ENCODE measurements at places on chromosomes 11 and 22.

- no peak for DNase-seq
These were observed 182.7 kb upstream of the SNX19 start for GRCh38 chr11:131099013-131099412.

- no peak for DNase-seq
These were observed 124.5 kb upstream of the THY1 start for GRCh38 chr11:119547511-119547910.

- DNase-seq, result peak; percentile 21
These were observed 13.5 kb downstream of the FSHB start for GRCh38 chr11:30244265-30244664.

- DNase-seq, result peak; percentile 32
These were observed 1.2 kb upstream of the HSPA8 start for GRCh38 chr11:123062892-123063825.

DNA sequence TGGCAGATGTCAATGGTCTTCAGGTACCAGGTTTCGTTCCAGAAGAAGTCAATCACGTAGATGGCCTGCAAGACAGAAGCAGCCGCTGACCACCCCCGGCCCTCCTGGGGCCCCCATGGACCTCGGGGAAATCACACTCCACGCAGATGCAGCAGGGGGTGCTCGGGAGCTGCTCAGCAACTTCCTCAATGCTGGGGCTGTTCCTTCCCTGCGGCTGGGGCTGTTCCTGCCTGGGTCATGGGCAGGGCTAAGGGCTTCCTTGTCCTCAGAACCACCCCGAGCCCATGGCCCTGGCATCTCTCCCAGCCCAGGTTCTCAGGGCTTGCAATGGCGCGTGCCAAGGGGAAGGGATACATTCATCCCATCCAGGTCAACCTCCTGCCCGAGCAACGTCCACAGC, 10.3 kb downstream of the DHCR7 start:
- DNase-seq, result no peak

GRCh38 chr11:98587884-98588283, 432.9 kb upstream of the CNTN5 start:
- no peak for DNase-seq

- no peak for DNase-seq
These were observed 1377.4 kb downstream of the BRD1 start for GRCh38 chr22:48450188-48450825.

DNA sequence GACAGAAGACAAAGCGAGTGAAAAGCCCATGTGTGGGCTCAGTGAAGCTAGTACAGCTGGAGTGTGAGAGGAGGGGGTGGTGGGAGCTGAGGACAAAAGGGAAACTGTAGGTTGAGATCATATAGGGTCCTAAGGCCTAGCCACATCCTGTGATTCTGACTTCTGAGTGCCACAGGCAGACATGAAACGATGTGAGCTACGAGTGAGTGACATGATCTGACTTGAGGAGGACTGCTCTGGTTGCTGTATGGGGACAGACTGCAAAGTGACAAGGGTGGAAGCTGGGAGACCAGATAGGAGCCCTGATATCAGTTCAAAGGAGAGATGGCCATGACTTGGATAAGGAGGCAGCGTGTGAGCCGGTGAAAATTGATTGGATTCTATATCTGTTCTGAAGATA, 85.4 kb downstream of the MICAL2 start:
- DNase-seq, result no peak

GRCh38 chr11:121723246-121723741, 270.5 kb upstream of the SORL1-AS1 start:
- DNase-seq, result peak; percentile 5

- peak; percentile 82 for DNase-seq
These were observed 14.7 kb upstream of the MFRP start for GRCh38 chr11:119361056-119361787.

GRCh38 chr11:47499161-47499560, 50.2 kb upstream of the RAPSN start:
- DNase-seq, result no peak

DNA sequence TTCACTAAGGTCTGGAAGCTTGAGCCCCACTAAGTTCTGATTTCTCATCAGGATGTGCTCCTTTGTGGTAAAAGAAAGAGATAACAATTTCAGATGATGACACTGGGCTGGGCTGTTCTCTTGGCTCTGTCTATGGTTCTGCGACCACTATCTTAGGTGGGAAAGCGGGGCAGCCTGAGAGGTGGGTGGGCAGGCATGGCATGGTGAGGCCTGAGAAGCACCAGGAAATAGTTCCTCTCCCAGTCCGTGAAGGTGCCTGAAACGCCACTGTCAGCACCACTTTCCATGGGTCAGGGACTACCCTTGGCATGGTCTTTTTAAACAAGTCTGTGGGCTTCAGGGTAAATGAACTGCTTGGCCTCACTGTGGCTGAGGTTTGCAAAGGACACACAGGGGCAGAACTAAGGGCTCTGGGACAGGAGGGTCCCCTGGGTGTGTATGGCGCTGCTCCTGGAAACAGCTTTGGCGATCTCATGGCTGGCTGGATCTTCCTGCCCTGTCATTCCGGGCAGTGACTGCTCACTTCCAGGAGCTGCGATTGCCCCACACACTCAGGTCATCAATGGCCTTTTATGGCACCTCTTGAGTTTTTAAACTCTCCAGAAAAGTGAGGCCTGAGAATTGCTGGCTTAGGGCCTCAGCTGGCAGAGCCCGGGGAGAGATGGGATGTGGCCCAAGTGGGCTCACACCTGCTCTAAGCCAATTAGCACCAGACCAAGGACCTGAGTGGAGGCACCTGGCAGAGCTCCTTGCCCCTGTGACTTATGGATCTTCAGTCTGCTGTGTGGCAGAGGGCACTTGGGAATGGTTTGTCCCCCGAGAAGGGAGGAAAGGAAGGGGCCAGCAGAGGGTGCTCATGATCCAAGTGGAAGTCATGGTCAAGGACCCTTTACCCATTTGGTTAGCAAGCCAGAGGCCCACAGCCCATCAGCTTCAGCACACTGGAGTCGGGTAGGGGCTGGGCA, 55.6 kb upstream of the LYVE1 start:
- DNase-seq, result no peak

- DNase-seq, result no peak
These were observed 1.4 kb upstream of the CCT8L2 start for GRCh38 chr22:16594026-16594425.

DNA sequence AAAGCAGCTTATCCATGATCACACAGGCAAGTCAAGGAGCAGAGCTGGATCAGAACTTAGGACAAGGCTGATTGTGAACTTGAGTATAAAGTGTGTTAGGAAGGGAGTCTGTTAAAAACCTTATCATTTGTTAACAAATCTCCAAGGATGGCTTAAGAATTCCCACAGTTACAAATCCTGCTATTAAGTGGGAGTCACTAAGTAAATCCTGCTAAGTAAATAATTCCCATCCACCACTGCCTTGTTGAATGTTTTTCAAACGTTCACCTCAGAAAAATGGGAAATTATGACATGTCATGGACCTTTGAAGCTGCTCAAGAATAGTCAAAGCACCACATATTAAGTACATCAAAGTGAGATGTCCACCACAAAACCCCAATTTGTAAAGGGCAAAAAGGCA, 88.7 kb downstream of the FAM168A start:
- DNase-seq, result no peak

- DNase-seq, result no peak
These were observed 939.7 kb downstream of the DLG2 start for GRCh38 chr11:84687433-84687832.

DNA sequence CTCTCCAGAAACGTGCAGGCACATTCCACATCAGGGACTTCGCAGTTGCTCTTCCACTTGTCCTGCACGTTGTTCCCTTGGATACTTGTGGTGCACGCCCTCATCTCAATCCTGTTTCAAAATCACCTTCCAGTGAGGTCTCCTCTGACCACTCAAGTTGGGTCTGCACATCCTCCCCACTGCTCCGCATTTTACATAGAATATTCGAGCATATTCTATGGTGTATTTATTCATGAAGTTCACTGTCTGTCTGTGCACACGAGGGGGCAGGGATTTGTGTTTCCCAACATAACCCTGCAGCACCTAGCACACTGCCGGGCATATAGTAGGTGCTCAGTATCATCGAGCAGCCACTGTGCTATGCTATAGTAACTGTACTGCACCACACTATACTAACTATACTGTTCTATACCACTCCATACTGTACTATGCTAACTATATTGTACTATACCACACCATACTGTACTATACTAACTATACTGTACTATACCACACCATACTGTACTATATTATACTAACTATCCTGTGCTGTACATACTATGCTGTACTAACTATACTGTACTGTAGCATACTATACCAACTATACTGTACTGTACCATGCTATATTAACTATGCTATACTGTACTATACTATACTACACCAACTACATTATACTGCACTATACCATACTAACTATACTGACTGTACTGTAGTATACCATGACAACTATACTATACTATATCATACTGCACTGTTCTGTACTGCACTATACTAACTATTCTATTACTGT, 30.3 kb downstream of the ELF5 start:
- DNase-seq, result no peak

- DNase-seq, result no peak
These were observed 65.3 kb downstream of the MAML2 start for GRCh38 chr11:96277696-96278038.

GRCh38 chr22:32823024-32823730, 21.7 kb downstream of the TIMP3 start:
- DNase-seq, result no peak

DNA sequence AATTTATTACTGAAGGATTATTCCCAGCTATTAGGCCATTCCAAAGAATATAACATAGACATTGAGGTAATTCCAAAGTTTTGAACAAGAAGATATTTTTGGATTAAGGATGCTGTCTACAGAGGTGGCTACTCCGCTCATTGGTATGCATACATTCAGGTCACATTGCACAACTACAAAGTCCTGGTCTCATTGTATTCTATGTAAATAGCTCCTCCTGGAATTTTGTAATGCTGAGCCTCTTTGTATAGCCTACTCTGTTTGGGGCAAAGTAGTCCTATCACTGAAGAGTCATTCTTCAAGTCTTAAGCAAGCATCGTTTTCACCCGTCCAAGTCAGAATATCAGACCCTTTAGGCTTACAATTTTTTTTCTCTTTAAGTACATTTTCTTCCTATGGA, 142.4 kb downstream of the KIF18A start:
- no peak for DNase-seq

DNA sequence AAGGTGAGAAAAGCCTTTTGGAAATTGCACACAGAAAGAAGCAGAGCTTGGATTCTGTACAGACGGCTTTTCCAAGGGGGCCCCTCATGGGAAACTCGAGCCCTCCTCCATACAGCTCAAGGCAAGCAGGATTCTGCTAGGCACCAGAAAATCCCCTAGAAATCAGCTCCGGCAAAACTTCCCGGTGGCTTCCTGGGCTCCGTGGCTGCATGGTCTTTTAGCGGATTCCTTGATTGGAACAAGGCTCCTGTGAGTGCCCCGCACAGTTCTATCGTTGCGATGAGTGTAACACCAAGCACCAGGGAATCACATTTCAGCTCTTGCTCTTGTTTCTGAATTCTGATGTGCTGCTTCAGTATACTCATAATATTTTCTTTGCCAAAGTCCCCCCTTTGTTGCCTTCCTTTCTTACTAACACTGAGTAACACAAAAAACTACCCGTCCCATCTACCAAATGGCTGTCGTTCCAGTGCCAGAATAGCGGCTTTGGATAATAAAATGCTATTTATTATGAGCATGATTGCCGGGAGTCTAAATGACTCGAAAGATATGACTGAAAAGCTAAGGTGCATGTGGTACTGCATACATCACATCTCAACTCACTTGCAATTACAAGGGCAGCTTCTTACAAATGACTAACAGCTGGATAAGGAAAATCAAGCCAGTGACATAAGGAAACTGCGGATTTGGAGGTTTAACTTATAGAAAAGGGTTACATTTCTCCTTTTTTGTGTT, 494.1 kb downstream of the DLG2 start:
- no peak for DNase-seq

- DNase-seq, result peak; percentile 76
These were observed 79.5 kb downstream of the HORMAD2 start for GRCh38 chr22:30159561-30160353.

GRCh38 chr11:123702696-123703095, 38.8 kb downstream of the ZNF202 start:
- no peak for DNase-seq

GRCh38 chr22:32333141-32333768, 24.4 kb upstream of the RFPL3 start:
- no peak for DNase-seq

DNA sequence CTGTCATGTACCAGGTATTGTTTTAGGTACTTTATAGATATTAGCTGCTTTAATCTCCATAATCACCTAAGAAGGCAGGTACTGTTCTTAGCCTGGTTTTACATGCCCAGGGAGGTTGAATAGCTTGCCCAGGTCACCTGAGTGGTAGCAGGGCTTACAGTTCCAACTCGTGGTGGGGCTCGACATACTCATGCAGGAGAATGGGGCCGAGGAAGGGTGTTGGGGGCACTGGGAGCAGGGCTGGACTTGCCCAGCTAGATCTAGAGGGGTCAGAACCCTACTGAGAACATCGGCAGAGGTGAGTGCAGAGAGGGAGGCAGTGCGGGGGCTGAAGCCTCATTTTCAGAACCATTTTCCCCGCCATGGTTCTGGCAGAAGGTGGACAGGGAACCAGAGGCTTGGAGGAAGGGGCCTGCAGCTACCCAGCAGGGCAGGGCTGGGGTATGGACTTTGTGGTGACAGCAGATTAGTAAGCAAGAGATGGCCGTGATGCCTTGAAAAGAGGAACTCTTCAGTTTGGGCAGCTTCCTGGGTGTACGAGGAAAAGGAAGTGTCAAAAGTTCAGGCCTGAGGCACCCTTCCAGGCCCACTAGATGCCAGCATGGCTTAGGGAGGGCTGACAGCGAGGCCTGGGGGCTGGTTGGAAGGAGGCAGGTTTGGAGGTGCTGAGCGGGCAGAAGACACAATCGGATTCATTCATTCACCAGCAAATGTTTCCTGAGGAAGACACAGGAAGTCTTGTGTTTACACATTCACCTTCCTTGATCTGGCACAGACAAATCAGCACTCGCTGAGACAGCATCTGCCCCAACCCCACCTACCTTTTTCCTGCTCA, 54.7 kb upstream of the LYVE1 start:
- no peak for DNase-seq

- DNase-seq, result no peak
These were observed 91.2 kb downstream of the ARHGAP42 start for GRCh38 chr11:100778166-100778785.

Data from stromal cell of bone marrow (primary cell).